ENCODE measurements at places on chromosomes 7 and 10.

DNA sequence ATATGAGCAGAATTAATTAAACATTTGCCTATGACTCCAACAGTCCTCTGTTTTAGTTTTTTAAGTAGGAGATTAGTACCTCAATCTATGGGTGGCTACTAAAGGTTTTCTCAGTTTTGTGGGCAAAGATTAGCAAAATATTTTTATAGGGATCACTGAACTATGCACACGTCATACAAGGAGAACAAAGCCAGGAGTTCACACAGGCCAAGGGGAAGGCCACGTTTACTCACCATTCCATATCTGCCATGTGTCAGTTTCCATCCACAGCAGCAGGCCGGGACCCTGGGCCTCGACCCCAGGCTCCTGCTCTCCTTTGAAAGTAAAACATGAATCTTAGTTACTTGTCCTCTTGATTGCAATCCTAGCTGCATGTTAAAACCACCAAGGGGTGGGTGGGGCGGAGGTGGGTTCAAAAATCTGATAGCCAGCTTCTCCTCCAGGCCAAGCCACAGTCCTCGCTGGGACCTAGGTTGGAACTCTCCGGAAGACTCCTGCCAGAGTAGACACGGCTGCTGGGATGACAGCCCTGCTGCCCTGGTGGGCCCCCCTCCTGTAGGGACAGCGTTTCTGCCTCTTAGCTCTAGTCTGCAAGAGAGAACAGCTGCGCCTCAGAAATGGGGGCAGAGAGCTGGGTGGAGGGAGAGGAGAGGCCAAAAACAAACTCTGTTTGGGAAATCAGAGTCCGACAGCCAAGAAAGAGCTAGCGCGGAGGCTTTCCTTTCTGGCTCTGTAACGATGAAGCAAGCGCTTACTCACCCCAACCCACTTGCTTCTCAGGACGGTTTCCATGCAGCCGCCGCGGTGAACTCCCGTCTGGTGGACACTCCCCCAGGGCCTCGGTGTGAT, 35.6 kb downstream of the PITRM1 start:
- DNase-seq = no peak

GRCh38 chr10:74947781-74948401, 121.5 kb downstream of the KAT6B start:
- DNase-seq = no peak

DNA sequence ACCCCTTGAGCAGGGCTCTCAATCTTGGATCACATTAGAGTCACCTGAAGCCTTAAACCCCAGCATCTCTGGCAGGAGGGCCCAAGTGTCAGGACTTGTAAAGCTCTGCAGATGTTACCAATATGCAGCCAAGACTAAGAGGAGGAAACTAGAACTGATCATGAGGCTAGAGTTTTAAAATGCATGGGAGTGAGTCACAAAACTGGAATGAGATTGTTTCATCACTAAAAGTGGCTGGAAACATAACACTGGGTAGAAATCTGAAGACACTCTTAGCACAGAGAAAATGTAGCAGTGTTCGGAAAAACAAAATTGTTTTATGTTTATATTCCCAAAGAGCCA, 63.3 kb upstream of the GHITM start:
- no peak for DNase-seq

DNA sequence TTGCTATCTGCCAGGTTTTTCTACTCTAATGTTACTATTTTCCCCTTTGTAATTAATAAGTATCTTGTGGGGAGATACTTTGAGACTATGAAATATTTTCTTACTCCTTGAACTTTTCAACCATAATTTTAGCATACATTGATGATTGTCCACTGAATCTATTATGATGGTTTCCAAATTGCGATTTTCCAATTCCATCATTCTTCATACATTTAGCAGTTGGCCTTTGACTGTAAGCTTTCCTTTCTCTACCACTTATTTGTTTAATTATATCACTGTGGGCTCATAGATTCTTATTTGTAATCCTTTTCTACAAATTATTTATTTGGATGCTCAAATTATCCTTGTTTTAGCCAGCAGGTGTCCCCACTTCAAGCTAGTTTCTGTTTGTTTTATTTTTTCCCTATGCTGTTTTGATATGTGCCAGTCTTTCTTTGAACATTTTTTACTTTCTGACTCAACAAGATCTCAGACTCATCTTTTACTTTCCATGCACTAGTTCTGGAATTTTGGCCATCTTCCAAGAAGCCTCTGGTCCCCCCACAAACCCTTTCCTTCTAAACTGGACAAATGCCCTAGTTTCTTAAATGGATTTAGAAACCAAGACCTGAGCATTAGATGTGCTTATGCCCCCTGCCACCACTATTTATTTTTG, 11.4 kb upstream of the MRPS16 start:
- no peak for DNase-seq

GRCh38 chr10:133328358-133329343, 8.0 kb downstream of the CALY start:
- DNase-seq = no peak

DNA sequence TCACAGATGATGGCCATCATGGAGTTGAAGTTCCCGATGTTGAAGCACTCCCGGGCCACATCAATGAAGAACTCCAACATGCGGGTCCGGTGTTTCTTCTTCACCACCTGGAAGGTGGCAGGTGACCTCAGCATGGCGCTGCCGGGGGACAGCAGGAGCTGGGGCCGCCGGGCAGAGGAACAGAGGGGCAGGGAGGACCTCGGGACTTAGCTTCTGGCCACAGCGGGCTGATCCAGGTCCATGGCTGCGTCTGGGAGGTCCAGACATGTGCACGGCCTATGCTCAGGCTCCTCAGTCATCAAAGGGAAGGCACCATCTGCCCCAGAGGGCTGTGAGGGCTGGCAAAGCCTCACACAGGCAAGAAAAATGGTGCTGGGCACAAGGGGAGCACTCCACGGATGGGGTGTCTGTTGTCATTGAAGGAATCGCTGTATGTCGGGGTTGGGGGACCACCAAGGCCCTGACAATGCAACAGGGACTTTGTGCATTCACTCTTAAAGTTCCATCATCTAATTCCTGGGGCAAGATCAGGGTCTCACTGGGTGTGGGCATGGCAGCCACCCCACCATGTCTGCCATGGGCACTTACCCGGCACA, 60.9 kb downstream of the CSGALNACT2 start:
- no peak for DNase-seq

- no peak for DNase-seq
These were observed 184.0 kb upstream of the PLXNA4 start for GRCh38 chr7:132760244-132760623.
